ENCODE measurements at places on chromosomes 5 and 9.
A peak's percentile ranks its signal among the peaks of the same experiment; 100 is the strongest.

DNA sequence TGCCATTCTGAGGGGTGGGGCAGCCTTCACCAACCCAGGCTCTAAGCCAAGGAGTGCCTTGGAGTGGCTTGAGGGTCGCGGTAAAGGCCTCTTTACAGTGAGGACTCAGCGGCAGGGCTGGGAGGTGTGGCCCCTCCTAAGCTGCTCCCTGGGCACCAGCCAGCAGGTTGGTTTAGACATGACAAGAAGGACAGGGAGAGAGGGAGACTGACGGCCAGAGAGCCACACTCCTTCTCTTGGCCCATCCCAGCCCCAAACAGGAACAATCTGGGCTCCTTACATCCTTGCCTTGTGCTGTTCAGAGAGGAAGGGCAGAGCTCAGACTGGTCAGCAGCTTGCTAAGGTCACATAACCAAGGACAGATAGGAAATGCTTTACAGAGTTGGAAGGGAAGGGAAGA, 94.5 kb downstream of the LMX1B start:
- DNase-seq, result no peak

GRCh38 chr5:56594792-56595191, 220.6 kb upstream of the MAP3K1 start:
- DNase-seq, result no peak

GRCh38 chr9:2655411-2655901, 33.9 kb downstream of the VLDLR start:
- peak; percentile 51 for DNase-seq

DNA sequence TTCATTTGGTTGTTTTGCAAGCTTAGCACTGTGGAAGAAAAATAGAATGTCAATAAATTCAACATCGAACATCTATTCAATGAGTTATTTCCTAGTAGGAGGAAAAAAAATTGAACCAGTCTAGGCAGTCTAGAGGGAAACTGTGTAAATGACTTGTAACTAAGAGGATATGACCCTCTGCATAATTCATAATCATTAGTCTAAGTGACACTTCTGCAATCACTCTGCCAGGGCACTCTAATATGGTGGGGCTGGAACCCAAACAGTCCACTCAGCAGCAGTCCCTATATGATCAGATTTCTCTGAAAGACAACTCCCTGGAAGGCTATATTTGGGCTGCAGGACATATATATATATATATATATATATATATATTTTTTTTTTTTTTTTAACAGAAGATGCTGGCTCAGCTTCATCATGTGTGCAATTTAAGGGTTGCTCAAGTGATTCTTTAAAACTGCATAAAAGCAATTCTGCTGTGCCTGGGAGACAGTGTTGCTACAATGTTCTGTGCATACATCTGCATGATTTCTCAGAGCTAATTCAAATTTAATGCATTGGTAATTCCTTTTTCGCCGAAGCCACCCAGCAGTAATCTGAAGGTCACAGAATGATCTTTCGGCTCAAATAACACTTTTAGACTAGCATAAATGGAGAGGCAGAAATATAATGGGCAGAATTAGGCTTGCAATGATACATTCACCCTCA, 482.1 kb upstream of the ZNF608 start:
- no peak for DNase-seq

GRCh38 chr9:105318729-105319191, 74.3 kb downstream of the SLC44A1 start:
- no peak for DNase-seq

GRCh38 chr5:28324174-28324573, 1285.8 kb upstream of the CDH9 start:
- no peak for DNase-seq

DNA sequence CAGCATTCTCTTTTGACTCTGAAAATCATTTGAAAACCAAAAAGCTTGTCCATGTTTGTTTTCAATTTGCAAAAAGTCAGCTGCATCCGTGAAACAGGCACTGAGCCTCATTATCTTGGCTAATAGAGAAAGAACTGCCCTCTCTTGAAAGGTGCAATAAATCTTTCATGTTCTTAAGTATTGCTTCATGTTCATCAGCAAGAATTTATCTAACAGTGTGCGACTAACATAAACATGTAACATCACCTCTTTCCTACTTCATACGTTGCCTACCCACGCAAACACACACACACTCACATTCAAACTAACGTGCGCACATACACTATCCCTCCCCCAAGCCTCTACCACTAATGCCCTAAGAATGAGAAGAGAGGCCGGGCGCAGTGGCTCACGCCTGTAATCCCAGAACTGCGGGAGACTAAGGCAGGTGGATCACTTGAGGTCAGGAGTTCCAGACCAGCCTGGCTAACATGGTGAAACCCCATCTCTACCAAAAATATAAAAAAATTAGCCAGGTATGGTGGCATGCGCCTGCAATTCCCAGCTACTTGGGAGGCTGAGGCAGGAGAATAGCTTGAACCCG, 629.7 kb upstream of the ZNF608 start:
- DNase-seq, result no peak

- DNase-seq, result peak; percentile 46
Observed at GRCh38 chr5:96822686-96823459, 15.1 kb upstream of the ERAP1 start.

GRCh38 chr5:163772241-163772640, 266.8 kb downstream of the MAT2B start:
- no peak for DNase-seq

GRCh38 chr9:12760758-12761157, 14.1 kb upstream of the LURAP1L start:
- no peak for DNase-seq

DNA sequence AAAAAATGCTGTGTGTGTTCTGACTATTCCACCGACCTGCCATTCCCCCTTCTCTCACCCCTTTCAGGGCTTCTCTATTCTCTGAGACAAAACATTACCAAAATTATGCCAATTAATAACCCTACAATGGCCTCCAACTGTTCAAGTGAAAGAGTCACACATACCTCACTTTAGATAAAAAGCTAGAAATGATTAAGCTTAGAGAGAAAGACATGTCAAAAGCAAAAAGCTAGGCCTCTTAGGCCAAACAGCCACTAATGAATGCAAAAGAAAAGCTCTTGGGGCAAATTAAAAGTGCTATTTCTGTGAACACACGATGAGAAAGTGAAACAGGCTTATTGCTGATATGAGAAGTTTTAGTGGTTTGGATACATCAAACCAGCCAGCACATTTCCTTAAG, 279.6 kb upstream of the GRAMD2B start:
- DNase-seq, result no peak

DNA sequence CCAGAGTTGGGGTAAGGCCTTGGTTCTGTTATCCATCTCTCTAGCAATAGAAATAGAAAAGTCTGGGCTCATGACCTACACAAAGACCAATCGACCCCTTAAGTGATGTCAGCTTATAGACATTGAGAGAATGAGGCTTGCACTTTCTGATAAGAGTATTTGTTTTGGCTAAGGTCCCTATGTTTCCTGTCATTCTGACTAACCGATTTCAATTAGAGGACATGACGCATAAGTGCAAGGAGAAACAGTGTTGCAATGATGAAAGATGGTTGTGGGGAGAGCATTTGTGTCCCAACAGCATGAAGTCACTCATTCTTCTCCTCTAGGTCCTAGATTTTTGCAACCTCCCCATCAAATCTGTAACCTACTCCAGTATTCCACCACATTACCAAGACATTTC, 255.1 kb downstream of the MAT2B start:
- DNase-seq, result no peak

GRCh38 chr9:125536776-125537175, 170.2 kb downstream of the MAPKAP1 start:
- DNase-seq, result no peak

GRCh38 chr5:134005417-134006061, 764 bp upstream of the VDAC1 start:
- no peak for DNase-seq

DNA sequence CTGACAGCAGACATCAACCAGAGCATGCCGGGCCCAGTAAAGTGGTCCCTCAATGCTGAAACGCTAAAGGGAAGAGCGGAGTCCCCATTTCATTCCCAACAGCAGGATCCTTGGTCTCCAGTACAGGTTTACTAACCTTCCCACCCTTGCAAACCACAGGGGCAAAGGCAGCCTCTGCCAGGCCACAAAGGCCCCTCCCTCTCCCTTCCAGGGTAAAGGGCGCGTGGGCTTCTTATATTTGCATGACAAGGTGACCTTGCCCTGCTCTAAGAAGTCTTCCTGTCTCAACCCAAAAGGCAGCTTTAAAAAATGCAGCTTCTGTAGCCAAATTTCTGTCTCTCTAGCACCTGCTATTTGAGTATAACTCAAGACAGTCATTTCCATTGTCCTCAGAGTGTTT, 131.5 kb upstream of the PTCH1 start:
- DNase-seq, result no peak

DNA sequence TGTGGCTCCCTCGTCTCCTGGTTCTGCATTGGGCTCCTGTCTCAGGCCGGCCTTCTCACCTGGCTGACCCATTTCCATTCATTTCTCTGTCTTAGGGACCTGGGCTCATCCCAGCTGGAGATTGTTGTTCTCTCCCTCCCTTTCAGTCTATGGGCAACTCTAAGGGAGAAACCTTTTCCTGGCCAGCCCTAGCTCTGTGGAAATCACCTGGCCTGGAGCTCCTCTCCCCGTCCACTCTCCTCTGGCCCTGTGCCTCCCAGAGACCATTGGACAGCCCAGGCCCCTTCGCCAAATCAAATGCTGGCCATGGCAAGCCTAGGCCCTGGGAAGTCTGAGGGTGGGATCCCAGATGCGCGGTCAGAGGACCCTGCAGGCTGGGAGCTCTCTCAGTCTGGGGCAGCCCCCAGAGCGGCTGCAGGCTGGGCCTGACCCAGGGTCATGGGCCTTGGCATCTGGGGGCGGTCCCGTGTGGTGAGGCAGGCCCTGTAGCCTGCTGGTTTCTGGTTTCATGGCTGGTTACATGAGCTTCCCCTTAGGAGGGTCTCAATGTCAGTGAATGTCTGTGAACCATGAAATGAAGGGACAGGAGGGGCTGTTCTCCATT, 253.5 kb downstream of the AOPEP start:
- no peak for DNase-seq

DNA sequence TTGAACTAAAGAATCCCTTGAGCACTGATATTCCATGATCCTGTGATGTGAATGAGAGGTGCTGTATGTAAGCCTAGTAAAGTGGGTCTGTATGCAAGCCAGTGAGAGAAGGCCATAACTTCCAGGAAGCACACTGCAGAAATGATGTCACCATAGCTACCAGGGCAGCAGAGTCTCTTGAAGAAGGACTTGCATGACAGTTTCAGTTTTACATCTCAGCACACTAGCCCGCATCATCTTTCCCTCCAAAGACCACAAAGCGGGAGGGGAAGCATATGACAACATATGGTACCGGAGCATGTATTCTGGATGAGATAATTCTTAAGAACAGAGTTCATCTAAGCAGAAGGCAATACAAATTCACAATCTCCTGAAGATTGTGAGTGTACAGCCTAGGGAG, 37.6 kb upstream of the MAST4 start:
- DNase-seq, result peak; percentile 36

GRCh38 chr5:80781356-80781755, 126.6 kb upstream of the DHFR start:
- no peak for DNase-seq

- DNase-seq, result no peak
Observed at GRCh38 chr5:14600846-14601245, 19.3 kb downstream of the OTULINL start.

DNA sequence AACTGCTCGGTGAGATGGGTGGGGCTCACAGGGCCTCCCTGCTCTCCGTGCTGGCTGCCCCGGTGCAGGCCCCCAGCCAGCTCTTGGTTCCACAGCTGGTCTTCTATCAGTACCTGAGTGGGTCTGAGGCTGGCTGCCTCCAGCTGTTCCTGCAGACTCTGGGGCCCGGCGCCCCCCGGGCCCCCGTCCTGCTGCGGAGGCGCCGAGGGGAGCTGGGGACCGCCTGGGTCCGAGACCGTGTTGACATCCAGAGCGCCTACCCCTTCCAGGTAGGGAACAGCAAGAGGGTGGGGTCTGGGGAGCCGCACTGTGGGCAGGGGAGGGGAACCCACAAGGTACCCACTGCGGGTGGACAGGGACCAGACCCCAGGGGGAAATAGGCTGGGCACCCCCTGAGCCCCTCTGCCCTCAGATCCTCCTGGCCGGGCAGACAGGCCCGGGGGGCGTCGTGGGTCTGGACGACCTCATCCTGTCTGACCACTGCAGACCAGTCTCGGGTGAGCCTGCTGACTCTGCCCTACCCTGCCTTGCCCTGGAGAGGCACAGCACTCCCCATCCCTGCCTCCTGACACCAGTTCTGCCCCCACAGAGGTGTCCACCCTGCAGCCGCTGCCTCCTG, 2.8 kb downstream of the MAMDC4 start:
- no peak for DNase-seq

DNA sequence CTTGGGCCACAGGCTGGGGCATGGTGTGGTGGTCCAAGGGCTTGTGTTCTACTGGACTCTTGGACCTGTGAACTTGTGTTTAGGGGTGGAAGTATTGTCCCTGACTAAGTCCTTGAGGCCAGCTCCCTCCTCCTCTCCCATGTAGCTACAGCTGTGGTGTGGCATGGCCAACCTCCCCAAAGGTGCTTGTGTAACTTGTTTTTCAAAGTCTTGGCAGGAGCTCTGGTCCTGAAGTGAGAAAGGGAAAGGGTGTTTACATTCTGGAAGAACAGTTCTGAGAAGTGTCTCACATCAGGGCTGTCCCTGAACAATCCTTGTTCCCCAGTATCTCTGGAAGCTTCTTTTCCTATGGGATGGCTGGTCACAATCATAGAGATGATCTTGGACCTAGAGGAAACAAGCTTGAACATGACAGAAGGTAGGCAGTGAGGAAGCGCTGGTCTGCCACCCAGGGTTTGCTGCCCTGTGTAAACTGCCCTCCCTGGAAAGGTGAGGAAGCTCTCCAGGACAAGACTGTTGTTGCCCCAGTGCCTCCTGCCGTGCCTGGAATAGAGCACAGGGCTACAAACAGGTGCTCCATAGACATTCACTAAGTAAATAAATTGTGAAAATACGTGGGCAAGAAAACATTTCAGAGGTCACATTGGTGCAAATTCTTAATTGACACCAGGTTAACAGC, 64.6 kb upstream of the KLF9 start:
- no peak for DNase-seq

DNA sequence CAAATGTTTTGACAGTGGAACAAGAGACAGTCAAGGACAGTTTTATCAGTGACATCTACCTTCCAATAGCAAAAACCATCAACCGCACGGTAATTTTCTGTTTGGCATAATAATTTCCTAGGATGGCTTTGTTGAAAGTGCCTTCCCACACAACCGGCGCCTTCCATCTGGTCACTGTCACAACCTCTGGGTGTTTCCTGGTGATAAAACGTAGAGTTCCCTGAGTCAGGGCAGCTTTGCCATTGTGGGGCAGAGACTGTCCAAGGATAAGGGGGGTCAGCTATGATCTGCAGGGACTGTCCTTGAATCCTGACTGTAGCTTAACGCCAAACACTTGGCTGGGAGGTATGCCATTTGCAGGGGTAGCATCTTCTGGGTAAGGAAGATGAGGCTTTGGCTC, 47.6 kb downstream of the GGTA1 start:
- DNase-seq, result no peak

- DNase-seq, result no peak
Observed at GRCh38 chr9:136648751-136649150, 14.0 kb upstream of the EGFL7 start.

DNA sequence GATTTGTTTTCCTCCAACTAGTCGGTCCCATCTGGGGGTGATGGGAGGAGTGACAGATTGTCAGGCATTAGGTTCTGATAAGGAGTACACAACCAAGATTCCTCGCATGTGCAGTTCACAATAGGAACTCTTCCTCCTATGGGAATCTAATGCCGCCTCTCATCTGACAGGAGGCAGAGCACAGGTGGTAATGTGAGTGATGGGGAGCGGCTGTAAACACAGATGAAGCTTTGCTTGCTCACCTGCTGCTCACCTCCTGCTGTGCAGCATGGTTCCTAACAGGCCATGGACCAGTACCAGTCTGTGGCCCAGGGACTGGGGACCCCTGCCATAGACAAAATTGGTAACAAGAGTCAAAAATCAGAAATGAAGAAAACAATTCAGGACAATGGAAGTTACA, 173.3 kb upstream of the HMHB1 start:
- DNase-seq, result no peak

All from activated naive CD4-positive, alpha-beta T cell treated with anti-CD3 and anti-CD28 coated beads, Interleukin-2, amount 10 ng/mL, durations not matched to agents 7 days and 5 days (primary cell).